Suprapubic skin (tissue), 4 donors: ENCODE measurements at places on chromosomes 12 and 14.

- no peak for DNase-seq
Measured at GRCh38 chr14:68417009-68417650, 375.7 kb downstream of the ZFP36L1 start.

DNA sequence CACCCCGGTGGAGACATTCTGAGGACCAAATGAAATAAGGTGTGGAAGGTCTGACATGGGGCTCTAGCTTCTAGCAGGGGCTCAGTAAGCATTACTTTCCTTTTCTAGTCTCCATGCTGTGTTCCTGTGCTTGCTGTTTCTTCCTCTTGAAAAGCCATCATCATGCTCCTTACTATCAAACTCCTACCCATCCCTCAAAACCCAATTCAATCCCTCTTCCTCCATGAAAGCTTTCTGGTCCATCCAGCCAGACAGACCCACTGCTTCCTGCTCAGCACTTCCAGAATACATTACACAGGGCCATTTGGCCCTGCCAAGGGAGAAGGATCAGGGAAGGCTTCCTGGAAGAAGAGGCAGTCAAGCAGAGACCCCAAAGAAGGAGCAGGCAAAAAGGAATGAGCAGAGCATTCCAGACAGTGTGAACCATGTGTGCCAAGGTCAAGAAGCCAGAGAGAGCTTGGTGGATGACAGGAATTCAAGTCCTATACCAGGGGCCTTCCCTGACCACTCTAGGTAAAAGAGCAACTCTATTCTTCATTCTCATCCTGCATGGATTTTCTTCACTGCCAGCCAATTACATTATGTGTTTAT is 59.5 kb downstream of the NUAK1 start:
- DNase-seq = no peak

DNA sequence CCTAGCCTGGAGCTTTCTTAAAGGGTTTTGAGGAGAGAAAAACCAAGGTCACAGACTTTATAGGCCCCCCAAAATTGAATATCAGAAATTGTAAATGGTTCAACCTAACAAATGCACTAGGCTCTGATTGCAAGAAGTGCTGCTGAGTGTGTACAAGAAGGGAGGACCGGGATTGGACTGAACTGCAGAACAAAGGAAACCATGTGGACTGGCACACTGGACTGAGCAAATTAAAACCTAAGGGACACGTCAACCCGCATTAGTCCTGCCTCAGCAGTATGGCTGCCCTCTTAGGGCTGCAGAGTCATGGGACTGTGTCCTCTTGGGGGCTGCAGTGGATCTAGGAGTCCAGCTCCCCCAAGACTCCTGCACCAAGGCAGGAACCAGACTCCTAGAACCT is 842 bp upstream of the CISTR start:
- DNase-seq = no peak

GRCh38 chr14:89251061-89251460 is 166.0 kb downstream of the FOXN3 start:
- DNase-seq = no peak

GRCh38 chr12:66603461-66603860 is 75.4 kb downstream of the GRIP1 start:
- no peak for DNase-seq

DNA sequence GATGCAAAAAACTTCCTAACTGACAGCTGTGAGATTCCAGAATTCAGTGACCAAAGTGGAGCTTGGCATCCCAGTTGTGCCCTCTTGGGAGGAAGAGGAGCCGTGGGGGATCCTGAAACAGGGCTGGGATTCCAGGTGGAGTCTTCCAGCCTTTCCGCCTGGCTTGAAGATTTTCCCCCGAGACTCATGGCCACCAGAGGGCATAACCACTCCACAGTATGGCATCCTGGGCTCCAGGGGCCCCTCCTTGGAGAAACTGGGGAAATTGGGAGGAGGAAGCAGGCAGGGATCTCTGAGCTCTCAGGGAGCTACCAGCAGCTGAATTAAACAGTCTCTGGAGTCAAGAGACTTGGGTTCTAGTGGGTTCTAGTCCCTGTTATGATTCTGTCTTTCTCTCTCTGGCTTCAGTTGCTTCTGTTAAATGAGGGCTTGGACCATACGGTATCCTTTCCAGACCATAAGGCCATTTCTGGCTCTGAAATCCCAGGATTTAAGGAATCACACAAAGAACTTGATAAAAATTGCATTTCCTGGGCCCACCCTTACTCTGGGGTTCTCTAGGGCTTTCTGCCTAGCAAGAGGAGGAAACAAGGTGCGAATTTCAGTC is 2.6 kb upstream of the TAMALIN start:
- DNase-seq = no peak

DNA sequence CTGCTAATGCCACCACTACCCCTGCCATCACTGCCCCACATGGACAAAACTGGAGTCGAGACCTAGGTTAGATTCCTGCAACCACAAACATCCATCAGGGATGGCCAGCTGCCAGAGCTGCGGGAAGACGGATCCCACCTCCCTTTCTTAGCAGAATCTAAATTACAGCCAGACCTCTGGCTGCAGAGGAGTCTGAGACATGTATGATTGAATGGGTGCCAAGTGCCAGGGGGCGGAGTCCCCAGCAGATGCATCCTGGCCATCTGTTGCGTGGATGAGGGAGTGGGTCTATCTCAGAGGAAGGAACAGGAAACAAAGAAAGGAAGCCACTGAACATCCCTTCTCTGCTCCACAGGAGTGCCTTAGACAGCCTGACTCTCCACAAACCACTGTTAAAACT is 7.1 kb upstream of the OAS2 start:
- DNase-seq = no peak

DNA sequence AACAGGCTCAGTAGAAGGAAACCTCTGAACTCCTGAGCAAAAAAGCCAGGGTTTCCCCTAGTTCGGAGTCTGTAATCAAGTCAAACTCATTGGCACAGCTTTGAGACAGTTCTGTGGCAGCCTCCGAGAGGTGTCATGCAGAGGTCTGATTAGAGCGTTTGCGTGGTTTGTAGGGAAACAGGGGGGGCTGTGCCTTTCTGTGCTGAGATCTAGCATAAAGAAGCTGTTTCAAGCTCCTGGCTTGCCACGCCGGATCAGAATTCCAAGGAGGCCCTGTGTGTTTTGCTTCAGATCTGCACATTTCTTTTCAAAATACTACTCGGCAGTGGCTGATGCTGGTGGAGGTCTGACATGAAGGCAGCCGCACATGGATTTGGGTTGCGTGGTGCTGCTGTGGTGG is 1.7 kb downstream of the CABP1 start:
- DNase-seq = no peak

DNA sequence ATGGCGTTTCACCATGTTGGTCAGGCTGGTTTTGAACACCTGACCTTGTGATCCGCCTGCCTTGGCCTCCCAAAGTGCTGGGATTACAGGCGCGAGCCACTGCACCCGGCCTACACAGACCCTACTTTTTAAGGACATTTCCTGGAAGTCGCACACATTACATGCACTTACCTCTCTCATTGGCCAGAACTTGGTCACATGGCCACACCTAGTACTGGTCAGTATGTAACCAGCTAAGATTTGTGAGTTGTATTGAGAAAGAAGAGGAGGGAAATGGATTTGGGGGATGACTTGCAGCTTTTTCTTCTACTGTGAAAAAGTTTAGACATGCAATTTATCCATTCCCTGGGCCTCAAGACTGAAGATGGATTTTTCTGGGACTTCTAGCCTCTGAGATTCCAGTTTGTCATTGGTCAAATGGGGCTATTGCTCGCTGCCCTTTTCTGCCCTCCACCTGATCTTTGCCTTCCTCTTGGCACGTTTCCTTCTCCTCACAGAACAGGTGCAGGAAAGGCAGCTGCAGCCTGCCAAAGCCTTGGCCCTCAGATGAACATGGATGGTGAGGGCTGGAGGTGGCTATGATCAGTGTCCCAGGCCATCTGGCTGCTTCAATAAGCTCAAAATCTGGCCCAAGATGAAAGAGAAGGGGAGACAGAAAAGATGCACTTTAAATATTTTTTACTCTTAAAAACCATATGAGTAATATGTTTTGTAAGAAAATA is 7.1 kb upstream of the ZDHHC22 start:
- no peak for DNase-seq
